Activated T-helper 2 cell treated with anti-CD3 and anti-CD28 coated beads, Interferon-gamma antibody, Interleukin-2, Interleukin-4, amounts not matched to agents 10 μg/mL and 5 μg/mL and 100 μg/mL, durations not matched to agents 14 hours and 24 hours and 36 hours (primary cell): ENCODE measurements at places on chromosomes 12 and 14. TPM values are rescaled to one million over a fixed set of nuclear protein-coding genes. Genes with fewer than 3 reads are reported as not detected.

RNF212B gene
- not detected in 2 replicates for total RNA-seq

- DNase-seq = no peak
Observed at GRCh38 chr12:33581613-33582122, 142.0 kb upstream of the SYT10 start.

DNA sequence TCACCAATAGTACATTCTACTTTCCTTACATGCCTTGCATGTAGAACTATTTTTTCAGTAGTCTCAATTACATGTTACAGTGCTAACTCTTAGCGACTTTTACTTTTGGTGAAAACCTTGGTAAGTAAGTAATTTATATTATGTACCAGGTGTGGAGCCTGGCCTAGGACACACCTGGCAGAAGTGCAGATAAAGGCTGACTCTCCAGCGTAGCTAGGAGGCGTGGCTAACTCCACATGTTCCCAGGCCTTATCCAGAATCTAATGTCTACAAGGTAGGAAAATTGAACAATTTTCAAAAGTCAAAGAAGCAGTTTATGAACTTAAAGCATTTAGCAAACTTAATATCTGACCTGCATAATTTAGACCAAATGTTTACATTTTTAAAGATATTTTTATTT lies 157.4 kb downstream of the DHRS2 start:
- DNase-seq = no peak

- DNase-seq = no peak
Observed at GRCh38 chr12:120830052-120830940, 73.9 kb downstream of the SPPL3 start.
